Stimulated activated CD8-positive, alpha-beta memory T cell treated with anti-CD3 and anti-CD28 coated beads, Interleukin-4, amount 100 ng/mL, for 4 hours (primary cell): ENCODE measurements at places on chromosomes 11 and 22.
A peak's percentile ranks its signal among the peaks of the same experiment; 100 is the strongest.

GRCh38 chr11:59029366-59029889 lies 56.7 kb upstream of the GLYATL1B start:
- no peak for DNase-seq

- DNase-seq = no peak
Observed at GRCh38 chr11:623349-623869, 1.3 kb downstream of the CDHR5 start.

- no peak for DNase-seq
Observed at GRCh38 chr22:36022162-36022561, 6.5 kb downstream of the RBFOX2 start.

- DNase-seq = no peak
Observed at GRCh38 chr11:294780-295179, 4.5 kb downstream of the IFITM5 start.

DNA sequence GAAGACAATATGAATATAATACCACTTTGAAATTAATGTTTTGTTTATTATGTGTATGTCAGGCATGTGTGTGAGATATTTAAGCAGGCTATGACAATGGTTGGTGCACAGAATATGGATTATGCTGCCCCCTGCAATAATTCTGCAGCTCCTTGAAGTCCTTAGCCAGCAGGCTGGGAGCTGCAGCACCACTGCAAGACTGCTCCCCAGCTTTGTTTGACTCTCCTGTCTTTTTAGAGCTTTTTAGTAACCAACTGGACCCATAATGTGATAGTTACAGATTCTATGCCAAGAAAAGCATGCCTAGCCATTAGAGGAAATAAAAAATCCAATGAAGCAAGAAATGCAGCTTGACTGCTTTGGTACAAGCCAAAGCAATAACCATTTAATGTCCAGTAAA lies 535.1 kb downstream of the TMEM135 start:
- no peak for DNase-seq

GRCh38 chr11:3000032-3000961 lies 8.2 kb upstream of the NAP1L4 start:
- no peak for DNase-seq

DNA sequence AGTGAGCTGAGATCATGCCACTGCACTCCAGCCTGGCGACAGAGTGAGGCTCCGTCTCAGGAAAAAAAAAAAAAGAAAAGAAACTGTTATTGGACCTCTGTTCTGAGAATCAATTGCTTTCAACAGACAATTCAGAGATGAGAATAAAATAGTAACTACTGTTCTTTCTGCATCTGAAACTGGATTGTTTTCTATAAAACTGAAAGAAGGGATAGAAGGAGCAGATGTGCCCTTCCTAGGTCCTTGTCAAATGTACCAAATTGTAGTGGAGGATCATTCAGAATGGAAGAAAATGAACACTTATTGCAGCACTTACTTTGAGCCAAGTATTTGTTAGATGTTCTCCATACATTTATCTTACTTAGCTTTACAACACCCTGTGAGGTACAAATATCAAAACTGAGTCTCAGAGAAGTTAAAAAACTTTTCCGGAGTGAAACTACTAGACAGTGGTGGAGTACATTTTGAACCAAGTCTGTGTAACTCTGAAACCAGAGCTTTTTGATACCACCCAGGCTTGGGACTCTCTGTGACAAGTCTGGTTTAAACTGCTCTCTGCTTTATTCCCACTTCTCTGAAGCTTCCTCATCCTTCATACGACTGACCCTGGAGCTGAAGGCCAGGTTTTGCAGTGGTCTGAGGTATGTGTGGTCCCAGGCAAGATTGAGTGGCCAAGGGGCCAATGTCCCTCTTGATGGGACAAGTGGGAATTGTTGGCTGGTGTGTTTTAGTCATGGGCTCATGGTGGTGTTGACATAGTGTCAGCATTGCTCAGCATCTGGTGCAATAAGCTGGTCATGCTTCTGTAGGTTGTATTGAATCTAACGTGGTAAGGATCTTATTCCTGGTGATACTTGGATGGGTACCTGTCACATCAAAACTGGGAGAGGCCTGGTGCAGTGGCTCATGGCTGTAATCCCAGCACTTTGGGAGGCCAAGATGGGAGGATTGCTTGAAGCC lies 48.2 kb upstream of the CCDC134 start:
- DNase-seq = no peak

- DNase-seq = no peak
Observed at GRCh38 chr22:49473286-49473685, 354.4 kb downstream of the BRD1 start.

DNA sequence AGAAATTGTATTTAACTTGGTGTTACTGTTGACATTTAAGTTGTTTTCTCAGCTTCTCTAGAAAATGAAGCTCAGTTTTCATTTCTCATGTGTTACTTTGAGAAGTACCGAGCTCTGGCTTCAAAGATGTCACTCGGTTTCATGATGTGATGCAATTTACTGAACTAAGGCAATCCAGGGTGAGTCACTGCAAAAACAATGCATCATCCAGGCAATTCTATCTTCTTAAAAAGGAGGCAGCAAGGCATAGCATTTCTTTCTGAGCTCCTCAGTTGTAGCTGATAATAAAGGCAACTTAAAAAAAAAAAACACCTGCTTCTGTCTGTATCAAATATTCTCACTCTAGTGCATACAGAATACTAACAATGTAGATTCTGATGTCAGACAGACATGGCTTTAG lies 91.1 kb upstream of the KCNA4 start:
- DNase-seq = no peak

DNA sequence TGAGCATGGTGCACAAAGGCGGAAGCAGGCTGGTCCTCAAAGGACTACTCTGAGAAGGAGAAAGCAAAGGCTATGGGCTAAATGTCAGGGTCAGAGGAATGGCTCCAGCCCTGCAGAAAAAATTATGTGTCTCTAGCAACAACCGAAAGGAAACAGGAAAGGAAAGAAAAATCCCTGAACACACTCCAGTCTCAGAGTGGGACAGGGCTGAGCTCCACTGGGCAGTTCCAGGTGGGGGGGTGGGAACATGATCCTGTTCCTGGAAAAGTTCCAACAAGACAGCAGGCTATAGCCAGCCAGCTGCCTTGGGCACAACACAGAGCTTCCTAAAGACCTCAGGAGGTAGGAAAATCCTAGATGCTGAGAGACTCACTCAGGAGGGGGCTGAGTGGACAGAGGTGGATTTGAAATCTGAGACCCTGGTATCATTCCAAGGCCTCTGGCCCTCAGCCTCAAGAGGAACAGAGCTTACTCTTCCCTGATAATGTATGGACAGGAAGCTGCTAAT lies 1088.2 kb downstream of the TBC1D22A start:
- no peak for DNase-seq

- no peak for DNase-seq
Observed at GRCh38 chr11:121032546-121032945, 8.6 kb downstream of the TBCEL start.

DNA sequence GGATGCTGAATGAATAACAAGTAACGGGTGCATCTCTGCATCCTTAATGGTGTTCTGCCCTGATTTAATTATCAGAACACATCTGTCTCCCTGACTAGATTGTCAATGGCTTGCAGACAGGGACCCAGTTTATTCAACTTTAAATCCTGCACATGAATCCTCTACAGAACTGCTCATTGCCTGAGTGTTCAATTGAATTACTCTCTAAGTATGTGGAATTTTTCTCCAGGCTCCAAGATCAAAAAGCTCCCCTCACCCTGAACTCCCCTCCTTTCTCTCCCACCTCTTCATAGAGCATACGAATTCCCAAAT lies 11.8 kb downstream of the MB start:
- DNase-seq = no peak

DNA sequence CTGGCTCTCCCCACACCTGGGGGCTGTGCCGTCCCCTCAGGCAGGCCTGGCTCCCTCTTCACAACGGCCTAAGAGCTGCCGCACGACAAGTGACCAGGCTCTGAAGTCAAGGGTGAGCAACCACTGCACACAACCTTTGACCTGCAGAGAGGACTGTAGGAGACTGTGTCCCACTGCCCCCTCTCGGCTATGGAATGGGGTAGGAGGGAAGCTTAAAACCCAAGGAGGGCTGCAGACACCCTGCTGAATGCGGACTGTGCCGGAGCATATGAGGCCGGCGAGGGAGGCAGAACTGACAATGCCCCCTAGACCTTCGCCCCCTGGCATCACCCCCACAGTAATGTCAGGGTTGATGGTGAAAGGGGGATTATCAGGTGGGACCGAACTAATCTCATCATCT lies 311.9 kb downstream of the CTTN start:
- DNase-seq = no peak

- no peak for DNase-seq
Observed at GRCh38 chr11:71171576-71171975, 80.8 kb downstream of the SHANK2 start.

DNA sequence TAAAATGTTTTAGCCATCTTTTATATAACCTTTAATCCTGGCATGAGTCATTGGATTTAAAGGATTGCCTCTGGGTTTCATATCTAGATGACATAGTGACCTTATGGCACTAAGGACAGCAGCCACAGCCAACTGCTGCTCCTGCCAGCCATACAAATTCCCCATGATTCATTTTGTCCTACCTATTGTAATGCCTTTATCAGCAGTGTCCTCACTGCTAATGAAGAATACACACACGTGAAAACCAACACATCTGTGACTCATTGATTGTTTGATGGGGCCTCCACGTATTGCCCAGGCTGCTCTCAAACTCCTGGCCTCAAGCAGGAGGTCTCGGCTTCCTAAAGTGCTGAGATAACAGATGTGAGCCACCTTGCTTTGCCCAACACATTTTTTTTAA lies 1.8 kb downstream of the LDHAL6A start:
- no peak for DNase-seq

DNA sequence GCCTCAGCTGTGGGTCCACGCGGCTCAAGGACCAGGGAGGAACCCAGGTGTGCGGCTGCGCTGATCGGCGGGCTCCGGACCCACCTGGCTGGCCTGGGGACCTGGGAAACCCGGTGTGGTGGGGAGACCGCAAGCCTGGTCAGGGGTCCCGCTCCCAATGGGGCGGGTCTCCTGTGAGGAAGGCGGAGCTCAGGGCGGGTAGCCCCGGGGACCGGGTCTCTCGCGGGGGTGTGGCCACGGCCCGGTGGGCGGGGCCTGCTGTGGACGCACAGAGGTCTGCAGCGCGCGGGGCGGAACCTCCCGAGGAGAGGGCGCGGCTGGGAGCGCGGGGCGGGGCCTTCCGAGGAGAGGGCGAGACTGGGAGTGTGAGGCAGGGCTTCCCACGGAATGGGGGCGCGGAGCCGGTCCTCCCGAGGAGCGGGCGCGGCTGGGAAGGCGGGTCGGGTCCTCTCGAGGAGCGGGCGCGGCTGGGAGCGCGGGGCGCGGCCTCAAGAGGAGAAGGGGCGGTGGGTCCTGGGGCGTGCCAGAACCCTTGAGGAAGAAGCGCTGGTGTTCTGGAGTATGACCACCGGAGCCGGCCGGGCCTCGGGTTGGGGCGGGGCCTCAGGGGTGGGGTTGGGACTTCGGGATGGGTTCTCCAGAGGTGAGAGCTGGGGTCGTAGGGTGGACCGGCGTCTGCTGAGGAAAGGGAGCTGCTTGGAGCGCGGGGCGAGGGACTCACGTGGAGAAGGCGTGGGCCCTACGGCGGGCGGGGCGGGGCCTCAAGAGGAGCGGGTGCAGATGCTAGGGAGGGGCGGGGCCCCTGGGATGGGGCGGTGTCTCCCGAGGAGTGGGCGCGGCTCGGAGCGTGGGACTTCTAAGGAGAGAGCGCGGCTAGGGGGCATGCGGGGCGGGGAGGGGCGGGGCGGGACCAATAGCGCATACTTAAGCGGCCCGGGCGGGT lies 20.8 kb downstream of the DGCR6L start:
- DNase-seq = peak; percentile 87

DNA sequence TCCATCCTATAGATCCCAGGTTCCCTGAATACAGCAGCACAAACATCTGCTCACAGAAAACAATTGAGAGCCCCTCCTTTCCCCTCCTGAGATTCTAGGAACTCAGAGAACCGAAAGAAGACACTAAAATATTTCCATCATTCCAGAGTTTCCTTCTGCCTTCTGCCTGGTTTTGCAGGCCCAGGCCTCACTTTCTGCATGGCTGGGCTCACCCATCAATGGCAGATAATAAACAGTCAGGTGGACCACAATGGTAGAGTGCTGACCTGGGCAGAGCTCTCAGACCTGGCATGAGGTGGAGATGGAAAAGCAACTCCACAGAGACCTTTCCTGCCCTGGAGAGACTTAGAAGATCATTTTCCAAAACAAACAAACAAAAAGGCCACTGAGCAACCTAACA lies 389.1 kb downstream of the NXPE2 start:
- DNase-seq = no peak

DNA sequence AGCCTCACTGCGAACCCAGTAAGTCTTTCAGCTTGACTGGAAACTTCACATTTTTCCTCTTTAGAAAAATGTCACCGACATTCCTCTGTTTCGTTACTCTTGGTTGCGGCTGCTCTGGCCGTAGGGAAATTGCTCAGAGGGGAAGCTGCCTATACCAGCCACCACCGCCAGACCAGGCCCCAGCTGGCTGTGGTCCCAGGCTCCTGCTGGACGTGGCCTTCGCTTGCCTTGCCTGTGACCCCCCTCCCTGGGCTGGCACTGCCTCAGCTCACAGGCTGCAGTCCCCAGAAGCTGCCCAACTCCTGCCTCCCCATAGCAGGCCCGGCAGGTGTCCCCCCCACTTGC lies 197.8 kb downstream of the MN1 start:
- no peak for DNase-seq

- DNase-seq = no peak
Observed at GRCh38 chr11:9604134-9604533, 30.7 kb downstream of the WEE1 start.

- no peak for DNase-seq
Observed at GRCh38 chr11:19819148-19819547, 106.5 kb downstream of the NAV2 start.

DNA sequence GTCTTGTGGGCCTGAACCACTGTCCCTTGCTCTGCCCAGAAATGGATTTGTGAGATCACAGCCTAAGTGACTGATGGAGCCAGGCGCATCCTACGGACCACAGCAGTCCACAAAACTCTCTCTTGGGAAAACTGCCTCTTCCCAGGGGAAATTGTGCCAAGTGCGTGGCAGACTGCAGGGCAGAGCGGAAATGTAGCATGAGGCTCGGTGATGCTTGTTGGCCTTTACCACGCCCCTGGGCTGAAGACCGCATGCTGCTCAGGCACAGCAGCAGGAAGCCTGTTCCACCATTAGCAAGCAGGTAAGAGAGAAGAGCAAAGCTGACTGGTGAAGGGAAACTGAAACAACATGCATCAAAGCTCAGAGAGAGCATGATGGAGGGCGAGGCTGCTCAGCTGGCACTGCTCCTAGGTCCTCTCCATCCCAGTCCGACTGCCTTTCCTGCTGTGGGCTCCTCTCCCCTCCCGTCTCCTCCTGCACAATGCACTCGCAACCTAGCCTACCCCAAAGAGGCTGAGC lies 26.5 kb upstream of the SCARF2 start:
- peak; percentile 20 for DNase-seq

DNA sequence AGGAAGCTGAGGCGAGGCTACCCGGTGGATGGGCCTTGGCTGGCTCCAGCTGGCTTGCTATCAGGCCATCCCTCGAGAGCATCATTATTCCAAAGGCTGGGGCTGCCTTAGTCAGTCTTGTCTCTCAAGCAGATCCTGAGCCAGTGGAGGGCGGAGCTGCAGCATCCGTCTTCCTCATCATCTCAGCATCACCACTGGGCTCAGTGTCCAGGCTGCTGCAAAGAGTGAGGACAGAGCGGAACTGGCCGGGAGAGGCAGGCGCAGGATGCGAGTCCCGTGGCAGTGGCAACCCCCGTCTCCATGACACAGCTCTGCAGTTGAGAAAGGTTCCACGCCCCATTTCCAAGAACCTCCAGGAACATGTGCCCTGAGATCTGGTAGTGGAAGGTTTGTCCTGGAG lies 4.4 kb downstream of the TP53I11 start:
- no peak for DNase-seq
